ENCODE measurements at places on chromosomes 7 and 10.

- no peak for DNase-seq
These were observed 122.5 kb downstream of the OAT start for GRCh38 chr10:124296121-124296812.

GRCh38 chr7:106018566-106019469, 55.8 kb downstream of the CDHR3 start:
- no peak for DNase-seq

DNA sequence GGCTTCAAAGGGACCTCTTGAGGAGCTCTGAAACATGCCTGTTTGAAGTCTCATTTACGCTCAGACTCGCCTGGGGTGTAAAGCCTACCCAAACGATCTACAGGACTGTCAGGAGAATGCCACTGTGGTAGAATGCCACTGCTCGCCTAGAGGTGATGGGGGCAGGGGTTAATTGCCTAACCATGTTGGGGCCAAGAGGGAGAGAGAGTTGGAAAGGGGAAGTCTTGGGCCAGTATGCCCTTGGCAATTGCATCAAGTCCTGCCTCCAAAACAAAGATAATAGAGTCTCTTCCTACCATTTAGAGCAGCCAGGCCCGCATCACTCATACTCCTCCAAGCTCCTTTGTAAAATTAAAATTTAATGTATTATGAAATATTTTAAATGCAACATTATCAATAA, 25.2 kb downstream of the CDK1 start:
- DNase-seq = no peak

DNA sequence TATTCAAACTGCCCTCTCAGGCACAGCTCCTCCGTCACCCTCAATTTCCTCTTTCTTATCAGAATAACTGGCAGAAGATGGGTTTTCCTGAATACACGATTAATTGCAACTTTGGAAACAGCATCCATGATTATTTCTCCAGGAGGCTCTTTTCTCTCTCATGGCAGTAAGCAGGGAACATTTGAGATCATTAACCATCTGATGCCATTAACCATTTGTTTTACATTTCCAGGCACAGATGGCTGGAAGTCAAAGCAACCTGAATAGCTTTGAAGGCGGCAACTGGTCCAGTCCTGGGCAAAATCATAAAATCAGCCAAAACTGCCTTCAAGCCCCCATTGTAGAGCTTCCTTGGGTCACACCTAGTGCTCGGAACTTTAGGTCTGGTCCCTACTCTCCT, 289.5 kb upstream of the AOAH start:
- no peak for DNase-seq

DNA sequence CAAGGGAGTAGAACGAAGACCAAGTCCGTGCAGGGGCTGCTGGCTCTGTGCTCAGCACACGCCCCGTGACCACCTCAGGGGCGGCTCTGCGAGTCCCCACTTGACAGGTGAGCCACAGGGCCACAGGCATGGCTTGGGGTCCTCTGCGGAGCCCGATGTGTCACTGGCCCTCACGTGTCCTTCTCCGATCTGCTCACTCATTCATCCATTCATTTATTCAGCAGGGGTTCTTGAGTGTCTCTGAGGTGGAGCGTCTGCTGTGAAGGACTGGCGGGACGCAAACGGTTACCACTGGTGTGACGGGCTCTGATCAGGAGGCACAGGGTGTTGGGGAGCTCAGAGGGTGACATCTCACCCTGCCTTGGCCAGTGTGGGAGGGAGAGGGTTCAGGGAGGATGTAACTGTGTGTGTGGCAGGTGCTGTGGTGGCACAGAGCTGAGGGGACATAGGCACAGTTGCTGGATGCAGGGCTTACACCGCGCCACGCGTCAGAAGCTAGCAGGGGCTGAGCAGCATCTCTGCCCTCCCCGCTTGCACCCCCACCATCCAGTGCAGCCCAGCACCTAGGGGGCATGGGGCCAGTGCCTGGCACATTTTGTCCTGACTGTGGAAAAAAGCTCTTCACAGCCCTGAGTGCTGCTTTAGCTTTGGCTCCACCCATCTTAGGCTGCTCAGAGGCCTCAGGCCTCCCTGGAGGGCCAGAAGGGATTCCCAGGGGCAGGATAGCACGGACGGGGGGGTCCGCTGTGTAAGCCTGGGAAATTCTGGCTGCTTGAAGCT, 116.8 kb downstream of the LHPP start:
- DNase-seq = no peak

GRCh38 chr7:50835156-50835555, 52.5 kb upstream of the GRB10 start:
- DNase-seq = no peak

DNA sequence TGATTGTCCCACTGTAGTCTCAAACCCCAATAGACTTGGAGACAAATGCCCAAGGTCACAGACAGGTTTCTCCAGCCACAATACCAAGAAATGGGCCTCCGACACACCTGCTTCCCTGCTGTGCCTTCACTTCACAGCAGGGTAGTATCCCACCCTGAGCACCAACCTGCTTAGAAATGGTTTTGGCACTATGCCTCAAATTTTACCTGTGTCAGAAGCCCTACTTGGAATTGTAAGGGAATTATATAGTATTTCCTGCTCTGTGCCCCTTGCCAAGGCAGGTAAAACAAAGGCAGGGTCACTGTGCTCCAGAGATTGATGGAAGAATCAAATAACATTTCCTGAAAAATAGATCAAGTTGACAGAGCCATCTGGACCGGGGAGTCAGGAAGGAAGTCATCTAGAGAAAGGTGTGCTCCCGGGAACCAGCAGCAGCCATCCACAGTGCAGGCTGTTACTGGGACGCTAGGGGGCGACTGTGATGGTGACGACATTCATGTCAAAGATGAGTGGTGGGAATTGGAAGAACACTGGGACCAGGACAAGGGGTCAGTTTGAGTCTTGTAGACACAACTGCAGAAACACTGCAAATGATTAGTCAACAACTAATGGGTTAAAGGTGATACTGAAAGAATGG, 117.8 kb upstream of the AKR1E2 start:
- DNase-seq = no peak

GRCh38 chr7:48053736-48054135, 18.4 kb downstream of the C7orf57 start:
- DNase-seq = no peak

DNA sequence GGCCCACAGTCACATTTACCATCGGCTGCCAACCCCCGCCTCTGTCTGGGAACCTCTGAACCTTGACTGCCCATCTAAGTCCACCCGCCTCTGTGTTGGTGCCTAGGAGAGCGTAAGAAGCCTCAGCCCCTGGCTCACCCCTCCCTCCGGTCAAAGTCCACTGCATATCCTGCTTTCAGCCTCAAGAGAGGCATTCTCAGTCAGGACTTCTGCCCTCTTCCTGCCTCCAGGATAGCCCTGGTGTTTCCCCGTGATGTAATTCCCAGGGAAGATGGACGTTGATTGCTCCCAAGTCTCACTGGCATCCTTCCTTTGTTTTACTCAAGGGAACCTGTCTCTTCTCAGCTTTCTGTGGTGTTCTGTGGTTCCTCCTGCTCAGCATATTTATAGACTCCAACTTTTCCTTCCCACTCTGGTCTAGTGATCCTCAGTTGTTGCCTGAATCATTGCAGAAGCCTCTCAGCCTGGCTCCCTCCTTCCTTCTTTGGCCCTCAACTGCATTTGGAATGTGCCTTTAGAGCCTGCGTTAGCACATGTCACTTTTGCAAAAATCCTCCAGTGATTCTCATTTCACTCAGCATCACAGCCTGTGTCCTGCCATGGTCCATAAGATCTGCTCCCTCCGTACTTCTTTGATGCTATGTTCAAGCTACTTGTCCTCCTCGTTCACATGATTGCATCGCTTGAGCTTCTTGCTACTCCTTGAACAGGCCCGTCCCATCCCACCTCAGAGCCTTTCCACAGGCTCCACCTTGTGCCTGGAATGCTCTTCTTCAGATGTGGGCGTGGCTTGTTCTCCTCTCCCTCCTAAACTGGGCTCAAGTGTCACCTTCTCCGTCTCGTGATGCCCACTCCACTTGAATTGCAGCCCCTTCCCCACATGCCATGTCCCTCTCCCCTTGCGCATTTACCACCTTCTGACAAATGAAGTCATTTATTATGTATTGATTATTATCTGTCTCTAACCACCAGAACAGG, 124.2 kb downstream of the PLPP4 start:
- DNase-seq = no peak

DNA sequence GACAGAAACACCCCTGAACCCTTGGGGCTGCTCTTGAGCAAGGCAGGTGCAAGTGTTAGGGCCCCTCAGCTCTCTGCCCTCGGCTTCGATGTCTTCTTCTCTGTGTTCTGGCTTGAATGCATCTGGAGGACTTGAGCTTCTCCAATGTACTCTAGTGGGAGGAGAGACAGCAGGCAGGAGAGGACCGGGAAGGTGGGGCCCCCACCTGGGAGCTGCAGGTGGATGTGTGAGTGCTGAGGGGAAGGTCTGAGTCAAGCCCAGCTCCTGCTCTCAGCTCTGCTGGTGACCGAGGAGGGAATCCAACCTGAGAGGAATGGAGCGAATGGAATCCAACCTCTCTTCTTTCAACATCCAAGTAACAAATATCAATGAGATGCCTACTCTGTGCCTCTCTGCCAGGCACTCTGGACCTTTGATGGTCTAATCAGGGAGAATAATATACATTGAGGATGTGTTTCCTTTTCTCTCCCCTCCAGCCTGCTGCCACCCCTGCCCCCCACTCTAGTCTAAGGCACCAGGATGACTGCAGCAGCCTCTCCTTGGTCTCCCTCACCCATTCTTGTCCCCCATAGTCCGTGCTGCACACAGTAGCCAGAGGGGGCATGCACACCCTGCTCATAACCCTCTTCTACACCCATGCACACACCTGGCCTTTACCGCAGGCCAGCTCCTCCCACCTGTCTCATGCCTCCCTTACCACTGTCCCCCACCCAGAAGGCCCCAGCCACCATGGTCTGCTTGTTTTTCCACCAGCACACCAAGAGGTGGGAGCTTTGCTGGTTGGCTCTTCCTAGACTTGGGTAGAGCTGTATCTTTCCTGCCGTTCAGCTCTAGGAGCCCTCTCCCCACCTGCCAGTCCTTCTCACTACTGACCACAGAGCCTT, 13.6 kb downstream of the TBATA start:
- DNase-seq = no peak

DNA sequence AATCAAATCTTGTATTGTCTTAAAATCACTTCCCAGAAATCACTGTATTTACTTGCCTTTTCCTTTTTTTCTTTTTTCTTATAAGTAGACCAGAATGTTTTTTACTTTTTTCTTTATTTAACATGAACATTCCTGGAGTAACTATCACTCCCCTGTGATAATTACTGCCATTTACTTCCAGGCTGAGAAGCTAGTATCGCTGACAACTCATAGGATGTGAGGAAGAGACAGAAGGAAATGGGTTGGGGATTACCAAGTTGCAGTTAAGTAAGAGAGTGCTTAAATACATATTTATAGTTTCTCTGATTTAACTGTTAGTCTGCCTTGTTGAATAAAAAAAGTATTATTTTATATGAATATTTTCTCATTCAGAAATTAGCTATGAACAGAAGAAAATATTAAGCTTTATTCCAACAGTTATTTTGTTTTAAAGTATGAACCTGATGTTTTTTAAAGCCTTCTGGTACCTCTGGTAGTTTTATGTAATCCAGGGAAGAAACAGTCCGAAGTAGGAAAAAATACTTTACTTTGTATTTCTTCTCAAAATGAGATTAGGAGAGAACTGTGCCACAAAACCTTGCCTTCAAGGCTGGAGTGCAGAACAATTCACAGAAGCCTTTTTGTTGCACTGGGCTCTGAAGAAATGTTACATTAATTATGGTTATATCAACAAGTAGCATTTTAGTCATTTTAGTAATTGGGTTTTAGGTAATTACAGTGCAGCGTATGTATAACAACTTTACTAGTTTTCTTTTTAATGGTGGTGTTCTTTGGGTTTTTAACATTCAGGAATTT, 72.8 kb downstream of the SHOC2 start:
- DNase-seq = no peak

- DNase-seq = no peak
These were observed 139.2 kb upstream of the PTER start for GRCh38 chr10:16297642-16298041.

DNA sequence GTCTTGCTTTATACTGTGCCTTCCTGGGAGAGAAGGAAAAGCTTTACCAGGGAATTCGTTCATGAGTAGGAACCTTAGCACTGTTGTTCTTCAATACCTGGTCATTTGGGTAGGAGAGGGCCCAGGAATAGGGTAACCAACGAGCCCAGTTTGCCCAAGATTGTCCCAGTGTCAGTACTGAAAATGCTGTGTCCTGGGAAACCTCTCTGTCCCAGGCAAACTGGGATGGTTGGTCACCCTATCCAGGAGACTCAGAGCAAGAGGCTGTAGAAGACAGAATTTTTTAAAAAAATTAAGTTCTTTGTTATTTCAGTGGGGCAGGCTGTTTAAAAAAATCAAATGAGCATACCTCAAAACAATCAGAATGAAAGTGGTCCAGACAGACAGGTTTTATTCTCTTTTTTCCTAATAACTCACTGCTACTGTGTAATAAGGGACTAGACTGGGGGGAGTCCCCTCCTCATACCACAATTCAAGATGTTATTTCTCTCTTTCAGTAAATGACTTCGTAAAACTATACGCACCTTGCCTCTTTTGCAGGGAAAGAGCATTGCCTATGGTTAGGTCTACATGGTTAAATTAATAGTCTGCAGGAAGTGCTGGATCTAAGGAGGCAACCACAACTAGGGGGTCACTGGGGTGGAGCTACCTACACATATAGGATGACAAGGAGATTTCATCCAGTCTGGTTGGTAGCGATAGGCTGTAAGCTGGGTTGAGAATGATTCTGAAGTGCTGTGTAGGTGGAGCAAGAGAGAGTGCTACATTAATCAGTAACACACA, 41.1 kb upstream of the FAM133B start:
- peak; percentile 60 for DNase-seq

DNA sequence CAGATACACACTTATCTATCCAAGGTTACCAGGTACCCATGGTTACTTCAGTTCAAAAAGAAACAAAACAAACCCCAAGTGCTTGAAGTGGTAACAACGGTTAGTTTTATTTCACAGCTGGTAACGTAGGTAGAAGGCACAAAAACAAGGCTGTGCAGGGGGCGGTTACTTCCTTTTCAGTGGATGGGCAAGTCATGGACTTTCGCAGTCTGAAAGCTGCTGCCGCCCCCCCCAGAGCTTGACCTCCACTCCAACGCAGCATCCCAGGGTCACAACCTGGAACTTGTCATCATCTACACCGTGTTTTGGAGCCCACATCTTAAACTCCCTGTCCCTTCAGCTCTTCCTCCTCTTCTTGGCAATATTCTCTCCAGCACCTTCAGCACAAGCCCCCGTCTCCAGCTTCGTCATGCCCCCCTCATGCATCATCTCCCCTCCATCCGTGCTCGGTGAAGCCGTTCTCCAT, 181.2 kb upstream of the ITGB1 start:
- peak; percentile 56 for DNase-seq

GRCh38 chr7:82224529-82224928, 219.0 kb downstream of the CACNA2D1 start:
- no peak for DNase-seq

All from activated naive CD4-positive, alpha-beta T cell treated with anti-CD3 and anti-CD28 coated beads, Interleukin-2, amount 50 U/mL, for 16 hours (primary cell).